ENCODE measurements at places on chromosomes 7 and 10.

- DNase-seq: peak; percentile 60
These were observed at the start of gene GIGYF1 for GRCh38 chr7:100694098-100694745. GIGYF1 (minus strand) TSS chr7:100694250; CDS start chr7:100688238, 6,012 bp downstream.

- DNase-seq: no peak
These were observed 594.8 kb upstream of the FZD8 start for GRCh38 chr10:36236931-36237330.

DNA sequence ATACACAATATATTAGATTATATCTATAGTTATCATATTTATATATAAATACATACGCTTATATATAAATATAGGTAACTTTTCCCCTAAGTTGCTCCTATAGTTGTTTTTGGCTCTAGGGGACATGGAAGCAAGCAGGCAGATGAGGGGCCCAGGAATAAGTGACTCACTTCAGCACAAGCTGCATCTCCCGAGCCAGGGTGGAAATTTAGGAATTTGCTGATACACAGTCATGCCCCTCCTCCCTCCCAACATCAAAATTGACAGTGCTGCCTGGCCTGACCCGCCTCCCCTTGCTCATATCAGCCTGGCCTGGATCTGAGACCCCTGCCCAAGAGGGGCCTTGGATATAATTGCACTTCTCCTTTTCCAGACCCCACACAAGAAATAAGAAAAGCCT is 33.8 kb downstream of the MKI67 start:
- no peak for DNase-seq

GRCh38 chr7:134176037-134176350 is 48.9 kb downstream of the LRGUK start:
- DNase-seq: no peak

GRCh38 chr7:46449743-46450142 is 528.7 kb upstream of the IGFBP3 start:
- no peak for DNase-seq

- no peak for DNase-seq
These were observed 15.9 kb downstream of the SH3PXD2A start for GRCh38 chr10:103839519-103839871.

- no peak for DNase-seq
These were observed 148.8 kb upstream of the AGR3 start for GRCh38 chr7:17030559-17030958.

GRCh38 chr10:86027346-86027745 is 339.2 kb downstream of the GRID1 start:
- DNase-seq: no peak

DNA sequence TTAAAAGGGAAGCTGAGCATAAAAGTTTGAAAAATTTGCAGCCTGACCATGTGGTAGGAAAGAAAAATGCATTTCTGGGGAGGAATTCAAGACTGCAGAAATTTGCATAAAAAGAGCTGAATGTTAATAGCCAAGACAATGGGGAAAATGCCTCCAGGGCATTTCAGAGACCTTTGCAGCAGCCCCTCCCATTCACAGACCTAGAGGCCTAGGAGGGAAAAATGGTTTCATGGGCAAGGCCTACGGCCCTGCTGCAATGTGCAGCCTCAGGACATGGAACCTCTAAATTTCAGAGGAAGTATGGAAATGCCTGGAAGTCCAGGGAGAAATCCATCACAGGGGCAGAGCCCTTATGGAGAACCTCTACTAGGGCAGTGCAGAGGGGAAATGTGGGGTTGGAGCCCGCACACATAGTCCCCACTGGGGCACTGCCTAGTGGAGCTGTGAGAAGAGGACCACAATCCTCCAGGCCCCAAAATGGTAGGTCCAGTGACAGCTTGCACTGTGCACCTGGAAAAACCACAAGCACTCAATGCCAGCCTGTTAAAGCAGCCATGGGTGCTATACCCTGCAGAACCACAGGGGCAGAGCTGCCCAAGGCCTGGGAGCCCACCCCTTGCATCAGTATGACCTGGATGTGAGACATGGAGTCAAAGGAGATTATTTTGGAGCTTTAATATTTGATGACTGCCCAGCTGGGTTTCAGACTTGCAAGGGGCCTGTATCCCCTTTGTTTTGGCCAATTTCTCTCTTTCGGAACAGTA is 243.8 kb downstream of the DNAJB9 start:
- no peak for DNase-seq

- peak; percentile 18 for DNase-seq
These were observed 52.1 kb downstream of the TRRAP start for GRCh38 chr7:98930464-98930863.

GRCh38 chr7:81484261-81484660 is 285.6 kb downstream of the HGF start:
- no peak for DNase-seq

DNA sequence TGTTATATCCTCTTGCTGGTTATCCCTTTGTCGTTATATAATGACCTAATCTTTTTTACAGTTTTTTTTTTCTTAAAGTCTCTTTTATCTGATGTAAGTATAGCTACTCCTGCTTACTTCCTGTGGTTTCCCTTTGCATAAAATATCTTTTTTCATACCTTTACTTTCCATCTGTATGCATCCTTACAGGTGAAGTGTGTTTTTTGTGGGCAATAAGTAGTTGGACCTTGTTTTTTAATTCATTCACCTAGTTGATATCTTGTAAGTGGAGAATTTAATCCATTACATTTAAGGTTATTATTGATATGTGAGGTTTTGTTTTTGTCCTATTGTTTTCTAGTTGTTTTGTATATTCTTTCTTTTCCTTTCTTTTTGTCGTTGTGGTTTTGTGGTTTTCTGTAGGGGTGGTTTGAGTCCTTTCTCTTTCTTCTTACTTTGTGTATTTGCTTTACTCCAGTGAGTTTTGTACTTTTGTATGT is 168.6 kb downstream of the MLLT10 start:
- DNase-seq: peak; percentile 19

- no peak for DNase-seq
These were observed 1073.6 kb downstream of the SORCS3 start for GRCh38 chr10:105714728-105715127.

Data from CD4-positive, alpha-beta T cell treated with Interleukin-6 at 100 ng/mL for 8 hours (primary cell).